ENCODE measurements at places on chromosomes 7 and 10. TPM values are rescaled to one million over a fixed set of nuclear protein-coding genes. Genes with fewer than 3 reads are reported as not detected.

The NPY gene
- 5.4 TPM for total RNA-seq

The PRPS1L1 gene
- not detected for total RNA-seq

The PDE6C gene
- not detected for total RNA-seq

The EVX1 gene
- total RNA-seq: not detected

The NPFFR1 gene
- 3.3 TPM for total RNA-seq

The NPC1L1 gene
- total RNA-seq: 0.39 TPM

The RNLS gene
- 22.9 TPM for total RNA-seq

The PAPSS2 gene
- total RNA-seq: 24.0 TPM

The NUTM2B gene
- 0.21 TPM for total RNA-seq

The HBP1 gene
- total RNA-seq: 78.9 TPM

The FAM185A gene
- total RNA-seq: 36.0 TPM

The ZNF425 gene
- total RNA-seq: 5.1 TPM

- no peak for DNase-seq
These were observed 56.8 kb upstream of the YAE1 start for GRCh38 chr7:39509436-39509835.

GRCh38 chr7:23012186-23012585, 1.7 kb downstream of the HYCC1 start:
- DNase-seq: no peak

- DNase-seq: no peak
These were observed 134.1 kb downstream of the ADCYAP1R1 start for GRCh38 chr7:31186202-31186601.

- DNase-seq: no peak
These were observed 310.4 kb upstream of the PHF14 start for GRCh38 chr7:10662982-10663884.

DNA sequence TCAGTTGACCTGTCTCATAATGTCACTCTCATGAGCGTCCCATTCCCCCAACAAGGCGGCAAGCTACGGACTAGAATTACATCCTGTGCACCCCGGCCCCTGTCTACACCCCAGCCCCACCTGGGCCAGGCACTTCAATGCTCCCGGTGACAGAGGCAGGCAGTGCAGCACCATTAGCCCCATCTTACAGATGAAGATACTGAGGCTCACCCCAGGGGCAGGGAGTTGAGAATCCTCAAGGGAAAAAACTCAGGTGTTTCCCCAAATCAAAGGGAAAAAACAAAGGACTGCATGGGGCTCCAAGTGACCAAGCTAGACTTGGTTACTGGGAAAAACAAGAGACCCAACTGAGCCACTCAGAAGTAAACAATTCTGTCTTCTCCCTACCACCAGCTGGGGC, 4.5 kb downstream of the DLG5 start:
- DNase-seq: no peak

GRCh38 chr10:124033887-124034218, 59.5 kb downstream of the CHST15 start:
- no peak for DNase-seq

- no peak for DNase-seq
These were observed 72.5 kb downstream of the CUL2 start for GRCh38 chr10:35017608-35018007.

DNA sequence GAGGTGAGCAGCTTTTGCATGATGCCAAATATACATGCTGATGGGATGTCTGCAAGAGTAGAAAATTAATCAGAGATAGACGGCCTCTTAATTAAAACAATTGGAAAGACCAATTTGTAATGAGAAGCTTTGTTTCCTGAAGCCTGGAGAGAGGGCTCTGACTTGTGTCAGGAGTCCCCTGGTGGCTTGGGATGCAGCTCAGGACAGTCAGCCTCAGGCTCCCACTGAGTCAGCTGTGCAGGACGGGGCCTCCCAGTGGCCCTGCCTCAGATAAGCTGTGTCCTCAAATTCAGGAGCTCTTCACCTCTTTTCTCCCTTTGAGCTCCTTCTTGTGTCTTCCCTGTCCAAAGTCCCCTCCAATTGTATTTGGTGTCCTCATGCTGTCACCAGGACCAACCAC, 438.9 kb upstream of the PODXL start:
- no peak for DNase-seq

- no peak for DNase-seq
These were observed 150.7 kb upstream of the KLF14 start for GRCh38 chr7:130884437-130885417.
